Tongue (tissue), 3 donors: ENCODE measurements at places on chromosomes 13 and 19. TPM values are rescaled to one million over a fixed set of nuclear protein-coding genes. Genes with fewer than 3 reads are reported as not detected.

DNA sequence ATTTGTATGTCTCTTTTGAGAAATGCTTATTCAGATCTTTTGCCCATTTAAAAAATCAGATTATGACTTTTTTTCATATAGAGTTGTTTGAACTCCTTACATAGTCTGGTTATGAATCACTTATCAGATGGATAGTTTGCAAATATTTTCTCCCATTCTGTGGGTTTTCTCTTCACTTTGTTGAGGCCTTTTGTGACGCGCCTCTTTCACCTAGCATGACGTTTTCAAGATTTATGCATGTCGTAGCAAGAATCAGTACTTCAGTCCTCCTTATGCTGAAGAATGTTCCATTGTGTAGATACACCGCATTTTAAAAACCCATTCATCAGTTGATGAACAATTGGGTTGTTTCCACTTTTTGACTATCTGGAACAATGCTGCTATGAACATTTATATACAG lies 13.4 kb downstream of the PABPC3 start:
- DNase-seq = no peak

- DNase-seq = no peak
Measured at GRCh38 chr19:11067356-11068113, 21.7 kb upstream of the LDLR start.

DNA sequence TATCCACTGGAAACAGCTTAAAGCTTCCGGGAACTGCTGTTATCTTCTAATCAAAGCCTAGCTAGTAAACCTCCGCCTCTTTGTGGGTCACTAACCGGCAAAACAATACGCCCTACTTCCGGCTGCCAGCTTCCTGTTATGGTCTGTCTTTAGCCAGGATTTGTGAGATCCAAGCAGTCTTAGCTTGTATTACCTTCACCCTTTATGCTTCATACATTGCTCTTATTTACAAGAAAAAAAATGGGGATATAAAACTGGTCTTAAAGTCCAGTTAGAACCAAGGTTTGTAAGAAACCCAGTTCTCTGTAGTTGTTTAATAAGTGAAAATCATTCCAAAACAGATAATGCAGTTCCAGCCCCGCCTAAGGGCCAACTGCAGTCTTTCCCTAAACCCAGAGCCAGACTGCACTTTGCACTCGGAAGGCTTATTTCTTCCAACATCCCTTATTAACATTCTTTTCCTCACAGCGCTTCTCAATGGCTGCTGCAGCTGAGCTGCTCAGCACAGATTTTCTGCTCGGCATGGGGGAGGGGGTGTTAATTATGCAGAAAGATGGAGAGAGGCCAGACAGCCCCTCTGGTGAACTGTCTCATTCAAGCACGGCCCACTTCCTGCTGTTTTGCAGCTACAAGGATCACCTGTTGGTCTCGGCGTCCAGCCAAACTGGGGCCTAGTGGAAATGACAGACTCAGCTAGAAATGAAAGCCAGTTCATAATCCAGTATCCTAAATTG lies 368.4 kb downstream of the KLF12 start:
- DNase-seq = peak; percentile 99

DNA sequence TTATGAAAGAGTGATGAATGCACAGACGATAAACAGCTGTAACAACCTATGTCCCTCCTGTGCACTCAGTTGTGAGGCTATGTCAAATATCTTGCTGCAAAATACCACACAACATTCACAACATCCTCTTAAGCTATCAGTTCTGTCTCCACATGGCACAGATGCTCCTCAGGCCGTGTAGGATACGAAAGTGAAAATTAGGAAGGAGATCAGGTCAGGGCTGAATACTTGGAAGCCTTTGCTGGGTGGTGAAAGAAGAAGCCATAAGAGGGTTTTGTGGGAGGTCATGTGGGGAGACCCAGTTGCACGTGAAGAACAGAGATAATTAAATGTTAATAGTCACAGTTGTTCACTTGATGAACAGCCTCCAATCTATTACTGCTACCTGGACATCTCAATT lies 58.9 kb downstream of the RXFP2 start:
- DNase-seq = no peak

The LIM2 gene
- not detected for total RNA-seq

The SH2D3A gene
- total RNA-seq = 4.8 TPM

GRCh38 chr13:26964278-26965250 lies 204.0 kb upstream of the GPR12 start:
- DNase-seq = peak; percentile 59

GRCh38 chr19:48711106-48711662 lies 8.3 kb downstream of the MAMSTR start:
- DNase-seq = peak; percentile 9

GRCh38 chr13:66933994-66934393 lies 296.1 kb downstream of the PCDH9 start:
- DNase-seq = no peak
